Dermis blood vessel endothelial cell (primary cell): ENCODE measurements at places on chromosomes 4 and X. TPM values are rescaled to one million over a fixed set of nuclear protein-coding genes. Genes with fewer than 3 reads are reported as not detected.

Gene KIAA0232
- 16.7 and 20.1 TPM in 2 replicates for total RNA-seq

Gene EVC2
- 8.7 and 11.9 TPM in 2 replicates for total RNA-seq

Gene TLR10
- not detected in 2 replicates for total RNA-seq

Gene REPS2
- 6.1 and 6.5 TPM in 2 replicates for total RNA-seq

Gene SLIT2
- 0.34 and 0.65 TPM in 2 replicates for total RNA-seq

Gene NCAPG
- total RNA-seq = 16.2 and 78.7 TPM in 2 replicates

Gene APLN
- total RNA-seq = 58.9 and 124 TPM in 2 replicates

GRCh38 chr4:78529569-78530209 is 21.9 kb upstream of the ANXA3 start:
- DNase-seq = no peak

DNA sequence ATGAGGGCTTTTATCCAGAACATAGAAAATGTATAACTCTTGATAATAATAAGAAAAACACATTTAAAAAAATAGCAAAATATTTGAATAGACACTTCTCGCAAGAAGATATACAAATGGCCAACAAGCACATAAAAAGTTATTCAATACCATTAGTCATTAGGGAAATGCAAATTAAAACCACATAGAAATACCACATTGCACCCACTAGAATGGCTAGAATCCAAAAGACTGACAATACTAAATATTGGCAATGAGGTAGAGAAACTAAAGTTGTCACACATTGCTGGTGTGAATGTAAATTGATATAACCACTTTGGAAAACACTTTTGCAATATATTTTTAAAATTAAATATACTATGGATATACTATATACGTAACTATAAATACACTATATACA is 754.3 kb upstream of the MAGEB2 start:
- no peak for DNase-seq

- no peak for DNase-seq
These were observed 56.3 kb downstream of the DTHD1 start for GRCh38 chr4:36337665-36338185.

GRCh38 chr4:68599150-68599549 is 23.0 kb upstream of the UGT2B17 start:
- DNase-seq = no peak

- no peak for DNase-seq
These were observed 120.6 kb downstream of the SPRY1 start for GRCh38 chr4:123517176-123517575.

- no peak for DNase-seq
These were observed 978.3 kb upstream of the GRID2 start for GRCh38 chr4:91325495-91325894.

- no peak for DNase-seq
These were observed 124.1 kb upstream of the SLIT2 start for GRCh38 chr4:20127626-20128025.

GRCh38 chr4:6910340-6910959 is 824 bp downstream of the TBC1D14 start:
- DNase-seq = peak; percentile 22

- no peak for DNase-seq
These were observed 213.3 kb downstream of the GLUD2 start for GRCh38 chrX:121260596-121261240.

DNA sequence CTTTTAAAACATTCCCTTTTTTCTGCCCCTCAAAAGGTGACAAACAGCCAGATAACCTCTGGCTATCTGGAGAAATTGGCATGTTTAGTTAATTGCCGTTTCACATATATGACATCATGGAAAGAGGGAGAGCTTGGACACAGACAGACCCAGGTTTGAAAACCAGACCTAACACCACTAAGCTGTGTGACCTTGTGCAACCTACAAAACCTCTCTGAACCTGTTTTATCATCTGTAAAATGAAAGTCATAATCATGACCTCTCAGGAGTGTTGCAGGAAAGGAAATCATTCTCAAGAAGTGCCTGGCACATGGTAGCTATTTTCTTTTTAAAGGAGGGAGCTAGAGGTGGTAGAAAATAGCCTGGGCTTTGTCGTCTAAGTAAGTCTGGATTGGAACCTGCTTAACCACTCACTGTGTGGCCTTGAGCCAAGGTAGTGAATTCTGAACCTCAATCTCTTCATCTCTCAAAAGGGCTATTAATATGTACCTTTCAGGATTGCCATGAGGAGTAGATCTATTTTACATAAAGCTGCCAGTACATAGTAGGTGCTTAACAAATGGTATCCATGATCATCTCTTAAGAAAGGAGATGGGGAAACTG is 363.5 kb downstream of the BCOR start:
- DNase-seq = no peak

DNA sequence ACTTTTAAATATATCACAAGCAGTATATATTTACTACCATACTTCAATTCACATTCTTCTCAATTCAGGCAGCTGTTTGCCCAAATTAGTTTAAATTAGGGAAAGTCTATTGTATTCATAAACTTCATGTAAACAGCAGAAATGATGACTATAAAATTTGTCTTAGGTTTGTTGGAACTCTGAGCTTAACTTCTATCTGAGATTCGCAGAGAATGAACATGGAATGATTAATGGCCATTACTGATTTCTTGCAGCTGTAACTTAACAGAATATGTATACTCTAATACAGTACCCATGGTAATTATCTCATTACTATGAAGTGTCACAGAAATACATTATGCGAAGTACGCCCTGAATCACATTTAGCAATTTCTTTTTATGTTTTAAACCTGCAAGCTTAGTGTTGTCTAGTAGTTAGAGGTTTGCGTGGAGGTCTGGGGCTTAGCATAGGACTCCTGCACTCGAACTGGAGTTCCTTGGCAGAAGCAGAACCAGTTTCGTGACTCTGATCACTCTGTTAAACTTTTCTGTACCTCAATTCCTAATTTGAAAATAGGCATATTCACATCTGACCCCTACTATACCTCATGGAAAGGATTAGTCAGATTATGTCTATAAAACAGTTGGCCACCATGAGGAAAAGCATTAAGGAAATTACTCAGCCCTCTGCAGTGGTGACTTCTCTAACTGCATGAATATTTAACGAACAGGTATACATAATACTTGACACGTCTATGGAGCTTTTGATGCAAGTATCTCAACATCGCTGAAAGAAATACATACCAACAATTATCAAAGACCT is 243.2 kb downstream of the MGST2 start:
- peak; percentile 81 for DNase-seq

DNA sequence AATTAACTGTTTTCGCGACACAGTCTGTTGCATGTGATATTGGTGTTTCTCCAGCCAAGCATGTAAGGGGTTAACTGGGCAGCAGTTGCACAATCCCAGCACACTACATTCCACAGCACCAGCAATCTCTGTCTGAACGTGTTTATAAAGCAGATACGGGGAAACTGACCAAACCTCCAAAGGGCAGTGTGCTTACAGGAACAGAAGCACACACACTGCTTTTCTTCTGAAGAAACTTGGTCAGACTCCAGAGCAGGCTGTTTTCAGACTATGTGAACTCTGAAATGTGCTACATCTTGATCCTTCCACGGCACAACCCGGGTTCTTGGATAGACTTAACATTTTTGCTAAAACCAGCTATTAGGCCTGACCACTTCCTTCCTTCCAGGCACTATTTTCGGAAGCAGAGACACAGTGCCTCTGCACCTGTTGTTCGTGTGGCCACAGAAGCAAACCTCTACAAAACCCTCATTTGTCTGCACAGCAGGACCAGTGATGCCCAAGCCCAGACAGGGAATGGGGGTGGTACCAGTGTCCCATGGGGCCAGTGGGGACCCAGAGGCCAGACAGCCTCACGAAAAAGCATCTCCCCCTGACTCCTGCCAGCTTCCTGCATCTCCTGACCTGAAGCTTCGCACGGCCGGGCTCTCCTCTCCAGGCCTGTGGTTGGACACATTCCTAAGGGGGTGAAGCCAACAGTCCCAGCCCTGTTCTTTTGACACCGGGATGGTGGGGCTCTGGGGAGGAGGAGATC is 90.1 kb downstream of the IRF2 start:
- DNase-seq = peak; percentile 63

GRCh38 chr4:112287258-112287989 is 1.7 kb upstream of the TIFA start:
- no peak for DNase-seq

GRCh38 chr4:134328741-134329140 is 127.2 kb upstream of the PABPC4L start:
- no peak for DNase-seq

GRCh38 chr4:140952717-140953116 is 180.6 kb downstream of the RNF150 start:
- DNase-seq = no peak

- no peak for DNase-seq
These were observed 245.4 kb downstream of the ADGRL3 start for GRCh38 chr4:61445374-61446063.

- DNase-seq = no peak
These were observed 15.5 kb upstream of the DYNLT3 start for GRCh38 chrX:37862851-37863250.

DNA sequence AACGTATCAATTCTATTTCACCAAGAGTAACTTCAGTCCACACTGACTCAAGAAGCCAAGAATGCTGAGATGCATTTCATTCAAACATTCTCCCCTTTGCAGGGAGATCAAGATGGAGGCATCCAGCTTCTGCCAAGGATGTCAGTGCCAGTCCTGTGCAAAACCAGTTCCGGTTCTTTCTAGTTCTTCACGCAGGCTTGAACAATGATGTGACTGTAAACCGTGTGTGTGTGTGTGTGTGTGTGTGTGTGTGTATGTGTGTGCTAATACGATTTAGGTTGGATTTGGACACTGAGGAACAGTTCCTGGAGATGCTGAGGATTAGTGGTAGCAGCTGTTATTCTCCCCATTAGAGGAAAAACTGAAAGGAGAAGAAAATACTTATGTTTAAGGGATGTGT is at the start of gene REELD1:
Gene REELD1, plus strand, starts transcription at position 301 of the 400 bp plus-strand sequence. CDS start 2,415 bp downstream, outside the sequence.
- no peak for DNase-seq
